ENCODE measurements at places on chromosomes 2 and 18.
A peak's percentile ranks its signal among the peaks of the same experiment; 100 is the strongest.

GRCh38 chr2:23524261-23524706 lies 139.3 kb downstream of the KLHL29 start:
- peak; percentile 39 for DNase-seq

- DNase-seq = no peak
Measured at GRCh38 chr2:73536133-73536840, 105.9 kb downstream of the NAT8 start.

- no peak for DNase-seq
Measured at GRCh38 chr2:221533299-221533698, 38.8 kb downstream of the EPHA4 start.

- DNase-seq = no peak
Measured at GRCh38 chr18:11495441-11495840, 114.0 kb upstream of the SLC35G4 start.

All from body of pancreas (tissue), 4 donors.